Transverse colon (tissue), 4 donors: ENCODE measurements at places on chromosomes 6 and 20. TPM values are rescaled to one million over a fixed set of nuclear protein-coding genes. Genes with fewer than 3 reads are reported as not detected.

- DNase-seq, result peak; percentile 10
Observed at GRCh38 chr6:132130626-132131298, 179.6 kb upstream of the CCN2 start.

ZBP1 gene
- total RNA-seq, result not detected

BPI gene
- not detected for total RNA-seq

GRCh38 chr20:46037036-46037435 lies 8.0 kb downstream of the SLC12A5 start:
- DNase-seq, result no peak

DNA sequence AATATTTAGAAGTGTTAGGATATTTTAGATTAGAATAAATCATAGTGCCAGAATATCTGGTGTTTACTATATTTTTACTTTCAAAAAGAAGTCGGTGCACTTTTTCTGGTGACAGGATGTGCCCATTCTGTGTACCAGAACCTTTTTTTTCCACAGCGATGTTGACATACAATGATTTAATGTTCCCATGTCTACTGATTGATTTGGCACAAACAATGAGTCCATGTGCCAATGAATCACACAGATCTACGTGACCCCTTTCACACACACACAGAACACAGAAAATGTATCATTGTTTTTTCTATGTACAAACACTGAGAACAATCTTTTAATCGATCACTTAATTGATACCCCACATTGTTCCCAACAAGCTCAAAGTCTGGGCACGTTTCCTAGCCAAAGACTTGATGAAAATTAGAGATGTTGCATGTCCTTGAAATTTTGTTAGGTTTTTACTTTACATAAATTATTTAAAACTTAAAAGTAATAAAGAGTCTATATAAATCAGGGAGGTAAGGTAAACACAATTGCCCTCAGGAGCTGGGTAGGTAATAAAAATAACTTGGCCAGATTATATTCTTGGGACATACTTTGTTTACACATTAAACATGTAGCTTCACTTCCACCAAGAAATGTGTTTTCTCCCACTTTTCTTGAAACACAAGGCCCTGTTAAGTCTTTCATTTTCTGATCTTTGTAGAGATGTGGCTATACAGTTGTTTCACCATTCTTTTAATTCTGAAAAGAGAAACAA lies 36.4 kb upstream of the SOX4 start:
- no peak for DNase-seq

GRCh38 chr20:45087097-45087790 lies 13.7 kb downstream of the KCNS1 start:
- DNase-seq, result no peak

DNA sequence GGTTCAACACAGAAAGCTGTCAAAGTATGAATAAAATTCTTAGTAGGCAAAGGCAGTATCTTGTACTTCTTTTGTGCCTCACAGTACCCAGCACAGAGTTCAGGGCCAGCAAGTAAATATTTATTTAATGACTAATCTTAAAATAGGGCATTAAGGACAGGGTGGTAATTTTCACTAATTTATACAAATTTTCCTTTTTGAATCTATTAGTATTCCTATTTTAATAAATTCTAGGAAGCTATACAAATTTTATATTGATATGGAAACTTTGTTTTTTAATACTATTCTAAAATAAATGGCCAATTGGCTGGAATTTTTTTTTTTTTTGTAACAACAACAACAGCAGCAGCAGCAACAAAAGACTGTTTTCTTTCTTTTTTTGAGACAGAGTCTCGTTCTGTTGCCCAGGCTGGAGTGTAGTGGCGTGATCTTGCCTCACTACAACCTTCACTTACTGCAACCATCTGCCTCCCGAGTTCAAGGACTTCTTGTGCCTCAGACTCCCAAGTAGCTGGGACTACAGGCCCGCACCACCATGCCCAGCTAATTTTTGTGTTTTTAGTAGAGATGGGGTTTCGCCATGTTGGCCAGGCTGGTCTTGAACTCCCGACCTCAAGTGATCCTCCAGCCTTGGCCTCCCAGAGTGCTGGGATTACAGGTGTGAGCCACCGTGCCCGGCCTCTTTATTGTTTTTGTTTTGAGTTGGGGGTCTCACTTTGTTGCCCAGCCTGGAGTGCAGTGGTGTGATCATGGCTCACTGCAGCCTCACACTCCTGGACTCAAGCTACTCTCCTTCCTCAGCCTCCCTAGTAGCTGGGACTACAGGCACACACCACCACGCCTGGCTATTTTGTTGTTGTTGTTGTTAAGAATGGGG lies 85.2 kb downstream of the FKBP5 start:
- DNase-seq, result no peak

DNA sequence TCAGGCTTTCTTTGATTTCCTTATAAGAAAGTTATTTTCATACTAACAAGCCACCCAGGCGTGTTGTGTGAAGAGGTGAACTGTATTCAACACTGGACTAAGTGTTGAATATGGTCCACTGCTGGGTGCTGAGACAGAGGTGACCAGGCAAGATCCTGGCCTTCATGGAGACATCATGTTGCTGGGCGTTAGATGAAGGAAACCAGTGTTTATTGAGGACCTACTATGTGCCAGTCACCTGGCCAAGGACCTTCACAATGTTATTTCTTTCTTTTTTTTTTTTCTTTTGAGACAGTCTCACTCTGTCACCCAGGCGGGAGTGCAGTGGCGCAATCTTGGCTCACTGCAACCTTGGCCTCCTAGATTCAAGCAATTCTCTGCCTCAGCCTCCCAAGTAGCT lies 1.9 kb upstream of the TREML1 start:
- no peak for DNase-seq

DNA sequence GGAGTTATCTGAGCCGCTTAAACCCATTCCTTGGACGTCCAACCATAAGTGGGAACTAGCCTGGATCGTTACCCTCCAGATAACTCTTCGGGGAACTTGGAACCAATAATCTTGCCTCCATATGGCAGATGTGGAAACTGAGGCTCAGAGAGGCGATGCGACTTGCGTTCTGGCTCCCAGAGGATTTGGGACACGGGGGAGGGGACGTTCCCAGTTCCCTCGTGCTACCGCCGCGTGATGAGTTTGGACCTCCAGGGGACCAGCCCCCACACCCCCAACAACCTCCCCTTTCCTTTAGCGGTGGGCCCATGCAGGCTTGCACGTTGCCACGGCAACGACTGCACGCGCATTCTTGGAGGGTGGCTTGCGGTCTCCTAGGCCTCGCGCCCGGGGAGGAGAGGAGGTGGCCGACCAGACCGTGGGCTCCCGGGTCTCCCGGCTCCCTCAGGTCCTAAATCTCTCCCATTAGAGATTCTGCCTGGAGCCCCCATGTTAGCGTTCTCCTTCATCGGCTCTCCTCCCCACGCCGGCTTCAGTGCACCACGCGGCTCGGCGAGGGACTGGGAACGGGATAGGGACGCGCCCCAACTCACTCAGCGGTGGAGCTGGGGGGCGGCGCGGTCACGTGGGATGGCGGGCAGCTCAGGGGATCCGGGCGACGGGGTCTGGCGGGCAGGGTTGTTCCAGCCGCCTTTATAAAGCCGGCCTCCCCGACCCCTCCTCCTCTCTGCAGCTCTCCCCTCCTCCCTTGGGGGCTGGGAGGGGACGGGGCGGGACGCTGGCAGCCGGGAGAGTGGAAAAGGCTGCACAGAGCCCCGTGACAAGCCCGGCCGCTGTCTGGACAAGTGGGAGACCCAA lies at the start of gene PLTP:
PLTP (minus strand) TSS at position 670 of the 858 bp plus-strand sequence. CDS start 703 bp downstream, outside the sequence.
- peak; percentile 60 for DNase-seq

- no peak for DNase-seq
Observed at GRCh38 chr6:38797391-38797790, 82.3 kb downstream of the DNAH8 start.

GRCh38 chr20:48057251-48057650 lies 272.0 kb upstream of the SULF2 start:
- no peak for DNase-seq

CCN6 gene
- not detected for total RNA-seq

MAP3K5 gene
- 16.2 TPM for total RNA-seq

- no peak for DNase-seq
Observed at GRCh38 chr6:113004470-113005270, 657.5 kb downstream of the RFPL4B start.

AVP gene
- total RNA-seq, result not detected

FAM83C gene
- total RNA-seq, result 0.14 TPM

ILRUN gene
- total RNA-seq, result 50.8 TPM

DNA sequence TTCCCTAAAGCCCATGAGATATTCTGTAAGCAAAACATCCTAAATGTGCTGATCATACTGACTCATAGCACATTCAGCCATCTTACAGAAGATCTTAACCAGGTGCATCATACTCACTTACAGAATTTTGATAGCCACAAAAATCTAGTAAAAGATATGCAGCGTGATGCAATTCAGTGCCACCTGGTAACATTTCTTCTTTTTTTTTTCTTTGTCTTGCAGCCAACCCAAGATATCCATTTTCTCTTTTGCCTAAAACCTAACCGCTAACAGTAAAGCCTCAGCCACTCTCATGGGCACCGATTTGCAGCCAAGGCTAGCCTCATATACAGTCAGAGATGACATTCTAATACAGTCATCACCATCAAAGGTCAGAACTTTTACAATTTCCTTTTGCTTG lies 293.3 kb downstream of the HACE1 start:
- DNase-seq, result no peak

DNA sequence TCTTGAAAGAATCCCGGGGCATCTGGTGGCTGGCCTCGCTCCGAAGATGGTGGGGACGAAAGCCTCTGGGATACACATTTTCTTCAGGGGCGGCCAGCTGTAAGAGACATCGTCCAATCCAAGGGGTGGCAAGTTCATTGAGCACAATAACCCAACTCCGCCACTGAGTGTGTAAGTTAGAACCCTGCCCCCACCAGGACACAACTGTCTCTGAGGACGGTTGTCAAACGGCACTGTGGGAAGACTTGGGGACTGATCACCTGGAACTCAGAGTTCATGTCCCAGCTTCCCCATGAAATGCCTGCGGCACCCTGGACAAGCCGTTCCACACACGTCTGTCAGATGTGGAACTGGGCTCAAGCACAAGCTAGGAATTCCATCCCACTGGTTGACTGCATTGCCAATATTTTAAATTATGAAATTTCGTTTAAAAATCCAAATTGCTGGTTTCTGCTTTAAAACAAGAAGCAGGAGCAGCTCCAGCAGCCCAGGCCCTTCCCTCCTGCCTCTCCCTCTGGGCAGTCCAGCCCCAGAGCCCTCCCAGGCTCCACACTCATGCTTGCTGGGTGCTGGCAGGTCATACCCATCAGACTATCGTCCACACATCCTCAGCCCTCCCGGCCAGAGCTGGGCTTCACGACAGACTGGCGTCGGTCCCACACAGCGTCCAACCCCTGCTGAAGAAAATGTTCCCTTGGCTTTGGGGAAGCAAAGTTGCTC lies 80.9 kb upstream of the AFDN start:
- no peak for DNase-seq

- no peak for DNase-seq
Observed at GRCh38 chr6:25311331-25311840, 32.2 kb downstream of the CARMIL1 start.

DEFB118 gene
- total RNA-seq, result not detected

DNA sequence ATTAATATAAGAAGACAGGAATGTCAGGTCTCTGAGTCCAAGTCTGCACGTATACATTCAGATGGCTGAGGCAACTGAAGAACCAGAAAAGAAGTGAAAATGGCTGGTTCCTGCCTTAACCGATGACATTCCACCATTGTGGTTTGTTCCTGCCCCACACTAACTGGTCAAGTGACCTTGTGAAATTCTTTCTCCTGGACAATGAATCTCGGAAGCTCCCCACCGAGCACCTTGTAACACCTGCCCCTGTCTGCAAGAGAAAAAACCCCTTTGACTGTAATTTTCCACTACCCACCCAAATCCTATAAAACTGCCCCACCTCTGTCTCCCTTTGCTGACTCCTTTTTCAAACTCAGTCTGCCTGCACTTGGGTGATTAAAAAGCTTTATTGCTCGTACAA lies 140.4 kb downstream of the SYNE1 start:
- DNase-seq, result no peak

CST1 gene
- total RNA-seq, result not detected

SLC22A16 gene
- not detected for total RNA-seq

- no peak for DNase-seq
Observed at GRCh38 chr6:13613029-13613594, 2.0 kb upstream of the NOL7 start.

ZNF133 gene
- 13.2 TPM for total RNA-seq

GRM1 gene
- not detected for total RNA-seq

DNA sequence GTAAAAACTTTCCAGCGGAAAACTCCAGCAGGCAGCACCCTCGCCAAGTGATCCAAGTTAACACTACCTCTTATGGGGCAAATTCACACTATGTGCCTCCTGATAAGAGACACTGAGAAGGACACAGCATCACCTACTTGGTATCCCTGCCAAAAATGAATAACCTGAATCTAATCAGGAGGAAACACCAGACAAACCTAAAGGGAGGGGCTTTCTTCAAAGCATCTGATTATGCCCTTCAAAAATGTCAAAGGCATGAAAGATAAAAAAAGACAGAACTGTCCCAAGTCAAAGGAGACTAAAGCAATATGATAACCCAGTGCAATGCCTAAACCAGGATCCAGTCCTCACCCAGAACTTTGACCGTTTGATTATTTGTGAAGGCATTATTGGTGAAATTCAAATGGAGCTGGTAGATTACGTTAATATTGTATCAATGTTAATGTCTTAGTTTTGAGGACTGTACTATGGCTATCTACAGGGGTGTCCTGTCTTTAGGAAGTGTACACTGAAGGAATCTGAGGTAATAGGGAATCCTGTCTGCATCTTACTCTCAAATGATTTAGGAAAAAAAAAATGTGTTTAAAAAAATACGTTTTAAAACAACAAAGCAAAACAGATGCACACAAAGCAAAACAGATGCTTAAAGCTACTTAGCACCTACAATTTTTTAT lies 8.3 kb downstream of the TBC1D7 start:
- DNase-seq, result no peak

SPEF1 gene
- not detected for total RNA-seq

- no peak for DNase-seq
Observed at GRCh38 chr6:161414180-161414579, 140.3 kb upstream of the AGPAT4 start.

ARFGEF3 gene
- 6.7 TPM for total RNA-seq

DNA sequence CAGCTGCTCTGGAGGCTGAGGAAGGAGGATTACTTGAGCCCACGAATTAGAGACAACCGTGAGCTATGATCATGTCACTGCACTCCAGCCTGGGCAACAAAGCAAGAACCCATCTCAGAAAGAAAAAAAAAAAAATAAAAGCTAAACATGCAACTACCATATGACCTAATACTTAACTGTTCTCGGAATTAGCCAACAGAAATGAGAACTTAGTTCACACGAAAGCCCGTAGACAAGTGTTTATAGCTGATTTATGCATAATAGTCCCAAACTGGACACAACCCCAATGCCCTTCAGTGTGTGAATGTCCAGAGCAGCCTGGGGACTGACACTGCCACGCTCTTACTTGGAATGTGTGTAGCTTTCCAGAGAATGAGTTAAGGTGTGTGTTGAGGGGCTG lies 211.5 kb upstream of the PROKR2 start:
- no peak for DNase-seq

MPC1 gene
- total RNA-seq, result 130 TPM

- DNase-seq, result no peak
Observed at GRCh38 chr20:4134355-4134834, 119.0 kb upstream of the RNF24 start.

PPIL4 gene
- 10.1 TPM for total RNA-seq

GRCh38 chr6:149225946-149226345 lies 91.6 kb upstream of the TAB2 start:
- no peak for DNase-seq

- no peak for DNase-seq
Observed at GRCh38 chr20:2705931-2706645, 13.5 kb downstream of the EBF4 start.

GRCh38 chr20:12594410-12595088 lies 414.2 kb upstream of the SPTLC3 start:
- no peak for DNase-seq

IL17F gene
- not detected for total RNA-seq
